ENCODE measurements at places on chromosomes 6 and 20. TPM values are rescaled to one million over a fixed set of nuclear protein-coding genes. Genes with fewer than 3 reads are reported as not detected.

The ACSS1 gene
- 4.0 TPM for total RNA-seq

The HMGCLL1 gene
- total RNA-seq = 2.4 TPM

The FNDC11 gene
- total RNA-seq = 0.86 TPM

The SLA2 gene
- total RNA-seq = 0.18 TPM

The LRRC73 gene
- total RNA-seq = 0.58 TPM

DNA sequence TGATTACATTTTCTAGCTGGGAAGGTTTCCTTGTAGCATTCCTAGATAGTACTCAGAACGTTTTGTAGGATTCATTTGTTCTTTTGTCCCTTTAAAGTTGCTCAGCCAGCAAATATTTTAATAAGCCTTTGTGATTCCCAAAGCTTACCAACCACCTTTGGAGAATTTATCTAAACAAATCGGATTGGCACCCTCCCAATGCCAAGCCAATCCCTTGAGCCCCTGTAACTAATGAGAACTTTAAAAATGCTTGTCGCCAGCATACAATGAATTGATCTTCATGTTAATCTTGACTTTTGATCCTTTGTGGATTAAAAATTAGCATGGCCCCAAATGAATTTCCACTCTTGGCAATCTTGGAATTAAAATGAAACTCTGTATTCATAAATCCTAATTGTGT is 559.5 kb downstream of the UTRN start:
- no peak overlapping the region for H3K4me3 ChIP-seq
- H3K27ac ChIP-seq = no peak overlapping the region
- no peak for DNase-seq
- peaks cover 33% of the 10 kb centered on the region for H3K4me1 ChIP-seq

DNA sequence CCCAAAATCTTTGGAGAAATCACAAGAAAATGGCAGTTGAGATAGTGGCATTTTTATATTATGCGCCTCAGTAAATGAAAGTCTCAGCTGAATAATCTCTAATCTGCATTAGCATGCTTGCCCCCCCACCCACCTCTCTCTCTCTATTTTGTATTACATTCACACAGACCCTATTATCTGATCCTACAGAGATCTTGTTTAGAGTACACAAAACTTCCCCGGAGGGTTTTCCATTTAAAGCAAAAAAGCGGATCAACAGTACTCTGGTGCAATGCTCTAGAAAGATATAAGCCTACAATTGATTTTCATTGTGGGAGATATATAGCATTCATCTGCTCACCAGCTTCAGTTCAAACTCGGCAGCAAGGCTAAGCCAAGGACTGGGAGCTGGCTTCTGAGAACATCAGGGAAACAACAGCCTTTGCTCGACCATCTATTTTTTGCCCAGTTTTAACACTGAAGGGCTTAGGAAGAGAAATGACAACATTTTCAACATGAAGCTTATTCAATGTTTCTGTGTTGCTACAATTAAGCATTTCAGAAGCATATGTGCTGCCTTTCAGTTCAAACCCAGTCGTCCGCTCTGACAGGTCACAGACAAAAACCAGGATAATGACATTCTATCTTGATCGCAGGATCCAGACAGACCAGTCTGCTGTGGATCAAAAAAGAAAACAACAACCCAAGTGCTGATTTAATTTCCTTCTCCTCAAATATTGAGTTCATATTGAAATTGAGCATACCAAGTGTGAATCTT is 137.6 kb upstream of the ATXN1 start:
- H3K4me1 ChIP-seq = peaks cover 17% of the 10 kb centered on the region
- H3K4me3 ChIP-seq = no peak overlapping the region
- no peaks in the 10 kb centered on the region for H3K27me3 ChIP-seq
- no peaks in the 10 kb centered on the region for H3K36me3 ChIP-seq

DNA sequence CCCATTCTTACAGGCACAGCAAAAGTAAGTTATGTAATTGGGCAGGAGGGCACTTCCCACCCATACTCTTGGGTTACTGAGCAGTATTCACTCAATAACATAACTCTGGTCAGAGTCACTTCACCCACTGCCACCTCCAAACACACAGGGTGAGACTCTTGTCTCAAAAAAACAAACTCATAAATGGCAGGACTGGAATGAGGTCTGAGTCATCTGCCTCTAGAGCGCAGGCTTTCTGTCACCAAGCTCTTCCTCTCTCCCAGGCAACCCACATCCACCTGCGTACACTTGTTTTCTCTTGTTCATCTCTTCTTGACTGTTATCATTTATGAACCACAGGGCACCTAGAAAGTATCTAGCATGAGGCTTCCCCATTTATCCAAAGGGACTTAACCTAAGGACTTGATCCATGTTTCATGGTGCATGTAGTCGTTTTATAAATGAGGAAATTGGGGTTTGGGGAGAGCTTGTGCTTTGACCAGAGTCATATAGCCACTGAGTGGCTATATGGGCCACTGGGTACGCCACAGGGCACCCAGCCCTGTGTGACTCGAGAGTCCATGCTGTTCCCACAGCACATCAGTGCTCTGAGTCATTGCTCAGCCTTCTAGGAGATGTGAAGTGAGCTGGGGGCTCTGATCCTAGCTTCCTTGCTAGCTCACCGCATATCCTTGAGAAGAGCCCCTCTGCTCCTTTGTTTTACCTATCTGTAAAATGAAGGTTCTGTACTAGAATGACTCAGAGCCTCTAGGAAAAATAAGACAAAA is 22.4 kb downstream of the C20orf173 start:
- no peak for DNase-seq
- H3K36me3 ChIP-seq = peaks cover 30% of the 10 kb centered on the region
- H3K27ac ChIP-seq = no peak overlapping the region
- H3K27me3 ChIP-seq = no peaks in the 10 kb centered on the region

GRCh38 chr20:46350201-46350985 is 42.1 kb upstream of the CDH22 start:
- no peaks in the 10 kb centered on the region for H3K27me3 ChIP-seq
- no peak overlapping the region for H3K4me3 ChIP-seq
- DNase-seq = no peak

DNA sequence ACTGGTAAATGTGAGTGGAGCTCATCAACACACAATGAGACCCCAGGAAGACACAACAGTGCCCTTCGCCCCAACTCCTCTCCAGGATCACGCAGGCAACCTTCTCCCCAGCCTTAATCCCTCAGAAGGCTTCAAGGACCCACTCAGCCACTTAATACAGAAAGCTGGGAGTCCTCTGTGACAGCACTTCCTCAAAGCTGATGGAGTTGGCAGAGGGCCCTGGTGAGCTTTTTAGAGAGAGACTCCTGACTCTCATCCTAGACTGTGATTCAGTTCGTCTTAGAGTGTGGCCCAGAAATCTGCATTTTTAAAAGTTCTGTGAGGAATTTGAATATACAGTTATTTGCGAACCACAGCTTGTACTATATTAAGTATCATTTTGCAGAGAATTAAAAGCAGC is 187.7 kb downstream of the UST start:
- H3K27ac ChIP-seq = no peak overlapping the region
- H3K27me3 ChIP-seq = no peaks in the 10 kb centered on the region
- H3K4me1 ChIP-seq = peaks cover 17% of the 10 kb centered on the region

GRCh38 chr20:1503564-1504227 is 12.5 kb upstream of the SIRPB2 start:
- H3K4me3 ChIP-seq = no peak overlapping the region
- peak; percentile 53 for DNase-seq
- H3K36me3 ChIP-seq = no peaks in the 10 kb centered on the region
- H3K27me3 ChIP-seq = peaks cover 40% of the 10 kb centered on the region
- no peak overlapping the region for H3K27ac ChIP-seq

- H3K27me3 ChIP-seq = no peaks in the 10 kb centered on the region
- peak overlapping the region; percentile 37 for H3K27ac ChIP-seq
These were observed 206.0 kb upstream of the PREP start for GRCh38 chr6:105608711-105609374.

- H3K4me1 ChIP-seq = peaks cover 12% of the 10 kb centered on the region
- H3K27ac ChIP-seq = no peak overlapping the region
- DNase-seq = no peak
- no peak overlapping the region for H3K4me3 ChIP-seq
These were observed 11.6 kb upstream of the MOXD1 start for GRCh38 chr6:132412656-132413498.

GRCh38 chr20:45752746-45753145 is 30.6 kb downstream of the SPINT4 start:
- H3K4me3 ChIP-seq = no peak overlapping the region
- H3K27ac ChIP-seq = no peak overlapping the region
- no peaks in the 10 kb centered on the region for H3K36me3 ChIP-seq
- peaks cover 16% of the 10 kb centered on the region for H3K27me3 ChIP-seq
- DNase-seq = no peak
- H3K4me1 ChIP-seq = no peaks in the 10 kb centered on the region

DNA sequence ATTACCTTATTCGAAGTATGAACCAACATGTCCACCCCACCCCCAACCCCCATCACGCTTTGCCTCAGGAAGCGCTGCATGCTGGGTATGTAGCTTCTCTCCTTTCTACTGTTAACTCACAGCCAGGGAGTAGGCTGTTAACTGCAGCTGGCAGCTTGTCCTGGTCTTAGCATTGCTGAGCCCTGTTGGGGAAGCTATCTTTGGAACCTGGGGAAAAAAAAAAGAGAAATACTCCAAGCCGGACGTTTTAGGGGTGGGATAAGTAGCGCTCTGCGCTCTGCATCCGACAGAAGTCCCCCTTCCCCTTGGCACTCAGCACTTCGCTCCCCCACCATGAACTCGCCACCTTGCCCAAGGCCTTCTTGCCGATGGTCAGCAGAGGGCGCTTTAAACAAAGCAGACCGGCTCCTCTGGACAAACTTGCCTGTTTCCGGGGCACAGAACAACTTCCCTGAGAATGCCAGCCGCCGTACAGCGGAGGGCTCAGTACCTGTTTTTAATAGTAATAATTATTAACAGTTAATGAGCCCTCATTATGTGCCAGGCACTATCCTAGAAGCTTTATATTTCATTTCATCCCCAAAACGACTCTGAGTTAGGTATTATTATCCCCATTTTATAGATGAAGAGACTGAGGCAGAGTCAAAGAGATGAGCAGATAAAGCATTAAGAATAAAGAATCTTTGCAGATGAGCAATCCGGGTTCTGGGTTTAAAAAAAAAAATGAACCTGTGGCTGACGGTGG is 35.2 kb upstream of the MDFI start:
- peaks cover 13% of the 10 kb centered on the region for H3K4me1 ChIP-seq

GRCh38 chr6:115570331-115570730 is 490.4 kb downstream of the FRK start:
- H3K4me1 ChIP-seq = no peaks in the 10 kb centered on the region
- no peak overlapping the region for H3K4me3 ChIP-seq
- H3K27me3 ChIP-seq = peaks cover 4% of the 10 kb centered on the region
- no peaks in the 10 kb centered on the region for H3K36me3 ChIP-seq

- H3K27ac ChIP-seq = no peak overlapping the region
- DNase-seq = no peak
These were observed 361.6 kb upstream of the MARCKS start for GRCh38 chr6:113495521-113495920.

Data from mesothelial cell of epicardium (in vitro differentiated cells).